Activated T-helper 17 cell treated with anti-CD3 and anti-CD28 coated beads, Interleukin-2, amount 50 U/mL, for 72 hours (primary cell): ENCODE measurements at places on chromosomes 2 and 18.

- no peak for ATAC-seq
Observed at GRCh38 chr18:3455090-3455635, 5.2 kb downstream of the TGIF1 start.

DNA sequence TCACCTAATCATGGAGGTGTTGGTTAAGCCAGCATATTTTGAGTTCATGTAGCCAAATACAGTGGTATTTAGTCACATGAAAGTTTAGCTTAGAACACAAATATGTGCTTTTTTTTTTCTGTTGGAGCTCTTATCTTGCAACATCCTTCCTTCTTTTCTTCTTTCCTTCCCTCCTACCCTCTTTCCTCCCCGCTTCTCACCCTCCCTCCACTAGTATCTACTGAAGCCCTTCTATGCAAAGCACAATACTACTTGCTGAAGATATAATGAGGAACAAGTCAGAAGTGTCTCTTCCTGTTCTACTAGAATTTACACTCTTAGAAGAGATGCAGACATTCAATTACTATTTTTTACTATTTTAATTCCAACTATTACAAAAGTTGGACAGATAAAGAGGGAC lies 105.0 kb upstream of the ITGA4 start:
- no peak for ATAC-seq

DNA sequence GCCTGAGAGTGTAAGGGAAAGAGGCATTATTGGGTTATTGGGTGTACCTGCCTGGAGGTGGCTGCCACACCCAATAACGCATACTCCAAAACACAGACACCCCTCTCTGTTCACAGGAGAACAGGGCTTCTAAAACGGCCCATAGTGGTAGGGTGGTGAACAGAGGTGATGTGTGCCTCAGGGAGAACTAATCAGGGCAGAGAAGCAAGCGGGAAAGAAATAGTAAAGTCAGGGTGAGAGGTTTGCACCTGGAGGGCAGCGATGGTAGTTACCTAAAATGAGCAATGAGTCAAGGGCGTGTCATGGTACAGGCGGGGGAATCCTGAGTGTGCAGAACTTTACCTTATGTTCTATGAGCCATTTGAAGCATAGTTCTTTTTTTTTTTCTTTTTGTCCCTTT lies 21.6 kb upstream of the VPS4B start:
- peak; percentile 44 for ATAC-seq

DNA sequence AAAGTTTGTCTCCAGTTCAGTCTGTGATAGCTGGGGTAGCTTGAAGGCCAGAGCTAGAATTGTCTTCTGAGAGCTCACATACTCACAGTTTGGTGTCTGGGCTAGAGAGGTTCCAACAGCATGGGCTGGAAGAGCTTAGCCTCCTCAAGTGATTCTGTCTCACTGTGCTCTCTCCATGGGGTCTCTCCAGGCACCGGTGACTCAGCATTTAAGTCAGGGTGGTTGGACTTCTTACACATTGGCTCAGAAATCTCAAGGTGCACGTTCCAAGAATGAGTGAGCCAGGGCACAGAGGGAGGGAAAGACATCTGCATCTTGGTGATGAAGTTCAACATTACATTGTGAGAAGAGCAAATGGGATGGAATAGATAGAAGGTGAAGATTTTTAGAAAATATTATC lies 207.3 kb upstream of the DDX18 start:
- ATAC-seq = no peak

DNA sequence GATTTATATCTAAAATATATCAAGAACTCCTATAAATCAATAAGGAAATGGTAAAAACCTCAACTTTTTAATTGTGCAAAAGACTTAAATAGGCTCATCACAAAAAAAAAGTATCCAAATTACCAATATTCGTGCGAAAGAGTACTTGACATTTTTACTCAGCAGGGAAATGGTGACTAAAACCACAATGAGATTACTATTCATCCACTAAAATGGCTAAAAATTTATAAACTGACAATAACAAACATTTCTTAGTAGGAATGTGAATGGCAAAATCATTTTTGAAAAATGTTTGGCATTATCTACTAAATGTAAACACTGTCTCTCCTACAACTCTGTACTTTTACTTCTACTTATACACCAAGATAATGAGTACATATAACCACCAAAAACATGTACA lies 184.8 kb upstream of the RND3 start:
- no peak for ATAC-seq

DNA sequence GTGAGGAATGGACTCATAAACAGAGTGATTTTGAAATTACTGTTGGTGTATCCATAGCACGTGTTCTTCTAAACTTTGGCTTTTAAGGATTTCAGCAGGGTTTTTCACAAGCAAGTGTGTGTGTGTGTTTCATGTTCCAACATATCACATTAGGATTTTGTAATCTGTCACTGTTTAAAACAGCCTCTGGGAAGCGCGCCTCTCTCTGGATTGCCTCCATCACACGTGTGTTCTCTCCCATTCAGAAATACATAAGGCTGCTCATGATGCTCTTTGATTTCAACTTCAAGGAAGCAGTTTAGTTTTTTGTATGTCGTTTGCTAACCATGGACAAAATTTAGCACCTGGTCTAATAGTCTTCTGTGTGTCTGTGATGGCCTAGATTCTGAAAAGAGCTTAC lies 370.4 kb downstream of the MTX2 start:
- no peak for ATAC-seq

DNA sequence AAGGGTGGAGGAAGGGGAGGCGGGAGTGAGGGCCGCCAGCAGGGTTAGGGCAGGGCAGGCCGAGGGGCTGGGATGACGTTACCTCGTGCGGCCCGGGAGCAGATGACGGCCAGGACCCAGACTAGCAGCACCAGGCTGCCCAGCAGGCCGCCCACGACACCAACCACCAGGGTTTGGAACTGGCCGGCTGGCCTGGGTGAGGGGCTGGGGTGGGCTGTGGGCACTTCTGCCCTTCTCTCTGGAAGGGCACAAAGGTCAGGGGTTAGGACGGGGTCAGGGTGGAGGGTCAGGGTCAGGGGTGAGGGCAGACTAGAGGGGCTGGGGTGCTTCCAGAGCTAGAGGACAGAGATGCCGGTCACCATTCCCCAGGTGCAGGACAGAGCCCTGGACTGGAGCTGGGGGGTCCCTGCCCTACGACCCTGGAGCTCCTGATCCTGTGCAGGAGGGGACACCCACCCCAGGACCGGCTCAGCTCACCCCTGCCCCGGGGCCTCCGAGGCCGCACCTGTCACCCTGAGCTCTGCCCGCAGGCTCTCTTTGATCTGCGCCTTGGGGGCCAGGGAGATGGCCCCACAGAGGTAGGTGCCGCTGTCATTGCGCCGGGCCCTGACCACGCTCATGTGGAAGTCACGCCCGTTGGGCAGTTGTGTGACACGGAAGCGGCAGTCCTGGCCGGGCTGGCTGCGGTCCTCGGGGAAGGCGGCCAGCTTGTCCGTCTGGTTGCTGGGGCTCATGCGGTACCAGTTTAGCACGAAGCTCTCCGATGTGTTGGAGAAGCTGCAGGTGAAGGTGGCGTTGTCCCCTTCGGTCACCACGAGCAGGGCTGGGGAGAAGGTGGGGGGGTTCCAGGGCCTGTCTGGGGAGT lies 6.3 kb downstream of the PDCD1 start:
- ATAC-seq = no peak

- no peak for ATAC-seq
Observed at GRCh38 chr2:36270758-36271157, 84.8 kb upstream of the CRIM1 start.

DNA sequence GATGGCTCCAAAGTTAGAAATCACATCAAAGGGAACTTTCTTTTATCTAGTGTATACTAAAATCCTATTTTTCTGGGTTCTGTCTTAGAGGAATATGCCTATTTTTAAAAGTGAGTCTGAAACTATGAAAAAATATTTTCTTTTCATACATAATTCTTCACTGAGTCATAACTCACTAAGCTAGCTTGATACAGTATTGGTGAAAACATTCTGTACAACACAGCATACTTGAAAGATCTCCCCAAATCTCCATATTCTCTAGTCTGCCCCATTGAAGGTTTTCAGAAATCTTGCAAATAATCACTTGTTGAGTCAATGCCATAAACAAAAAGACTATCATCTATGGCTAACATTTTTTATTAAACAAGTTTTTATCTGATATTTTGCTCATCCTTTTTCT lies 44.5 kb downstream of the COL3A1 start:
- no peak for ATAC-seq

DNA sequence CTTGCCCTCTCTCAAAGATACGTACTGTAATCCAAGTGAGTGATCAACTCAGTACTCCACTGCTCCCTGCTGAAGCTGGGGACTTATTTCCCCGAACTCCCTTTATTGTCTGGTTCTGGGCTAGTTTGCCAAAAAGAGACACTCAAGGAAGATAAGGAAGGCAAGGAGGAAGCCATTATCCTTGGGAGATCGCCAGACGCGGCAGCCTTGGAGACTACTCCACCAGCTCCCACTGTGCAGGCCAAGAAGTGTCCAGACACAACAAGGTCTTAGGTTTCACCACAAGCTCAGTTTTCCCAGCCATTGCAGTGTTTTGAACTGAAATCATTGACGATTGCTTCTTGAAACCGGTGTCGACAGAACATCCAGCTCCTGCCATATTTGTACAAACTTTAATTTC lies 439.6 kb upstream of the UBE2E3 start:
- no peak for ATAC-seq

DNA sequence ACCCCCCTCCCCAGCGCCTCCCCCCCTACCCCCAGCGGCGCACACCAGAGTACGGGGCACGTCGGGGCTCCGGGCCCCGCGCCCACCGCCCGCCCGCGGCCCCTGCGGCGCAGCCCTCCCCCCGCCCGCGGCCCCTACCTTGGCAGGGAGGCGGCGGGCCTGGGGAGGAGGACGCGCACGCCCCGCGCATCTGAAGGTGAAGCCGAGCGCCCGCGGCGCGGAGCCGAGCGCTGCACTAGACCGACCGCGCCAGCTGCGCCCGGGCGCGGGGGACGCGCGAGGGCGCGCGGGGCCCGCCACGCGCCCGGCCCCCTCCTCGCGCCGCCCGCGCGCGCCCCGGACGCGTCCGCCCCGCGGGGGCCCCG lies at the start of gene ZNF516:
Gene ZNF516 (minus strand): TSS at position 237 of the 365 bp plus-strand sequence. CDS start 52,188 bp downstream, outside the sequence.
- peak; percentile 28 for ATAC-seq

DNA sequence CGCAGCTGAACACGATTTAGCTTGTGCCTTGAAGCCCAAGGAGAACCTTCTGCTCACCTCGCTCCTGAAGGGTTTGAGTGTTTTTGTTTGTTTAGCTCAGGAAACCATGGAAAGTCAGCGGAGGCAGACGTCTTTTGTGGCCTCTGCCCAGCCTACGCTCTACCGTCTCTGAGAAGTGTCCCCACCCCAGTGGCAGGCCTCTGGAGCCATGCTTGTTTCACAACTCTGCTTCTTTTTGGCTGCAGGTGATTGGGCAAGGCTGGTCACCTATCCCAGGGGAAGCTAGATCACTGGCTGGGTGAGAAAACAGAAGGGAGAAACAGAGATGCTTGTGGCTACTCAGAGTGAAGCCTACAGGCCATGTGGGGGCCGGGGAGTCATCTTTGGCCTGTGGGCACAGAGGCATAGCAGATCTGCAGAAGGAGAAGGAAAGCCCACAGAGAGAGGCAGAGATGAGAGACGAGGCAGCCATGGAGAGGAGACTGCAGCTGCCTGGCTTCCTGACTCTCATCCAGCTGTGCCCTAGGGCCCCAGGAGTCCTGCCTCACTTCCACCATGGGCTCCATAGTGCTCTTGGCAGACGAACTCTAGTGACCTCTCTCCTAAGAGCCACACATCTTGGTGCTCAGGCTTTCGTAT lies 50.1 kb downstream of the CIB4 start:
- no peak for ATAC-seq

- ATAC-seq = no peak
Observed at GRCh38 chr2:166375195-166375735, 479 bp downstream of the SCN9A start.

DNA sequence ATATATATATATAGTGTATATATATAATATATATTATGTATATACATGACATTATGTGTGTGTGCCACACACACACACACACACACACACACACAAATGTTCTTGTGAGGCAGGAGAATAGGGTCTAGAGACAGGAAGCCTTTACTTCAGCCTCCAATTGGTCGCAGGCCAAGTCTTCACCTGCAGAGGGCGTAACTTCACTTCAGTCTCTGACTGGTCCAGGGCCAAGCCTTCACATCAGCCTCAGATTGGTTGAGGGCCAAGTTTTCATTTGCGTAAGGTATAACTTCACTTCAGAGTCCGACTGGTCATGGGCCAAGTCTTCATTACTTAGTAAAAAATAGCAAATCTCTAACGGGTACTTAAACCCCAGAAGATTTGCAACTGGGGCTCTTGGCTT lies 13.2 kb upstream of the SS18 start:
- ATAC-seq = peak; percentile 52

DNA sequence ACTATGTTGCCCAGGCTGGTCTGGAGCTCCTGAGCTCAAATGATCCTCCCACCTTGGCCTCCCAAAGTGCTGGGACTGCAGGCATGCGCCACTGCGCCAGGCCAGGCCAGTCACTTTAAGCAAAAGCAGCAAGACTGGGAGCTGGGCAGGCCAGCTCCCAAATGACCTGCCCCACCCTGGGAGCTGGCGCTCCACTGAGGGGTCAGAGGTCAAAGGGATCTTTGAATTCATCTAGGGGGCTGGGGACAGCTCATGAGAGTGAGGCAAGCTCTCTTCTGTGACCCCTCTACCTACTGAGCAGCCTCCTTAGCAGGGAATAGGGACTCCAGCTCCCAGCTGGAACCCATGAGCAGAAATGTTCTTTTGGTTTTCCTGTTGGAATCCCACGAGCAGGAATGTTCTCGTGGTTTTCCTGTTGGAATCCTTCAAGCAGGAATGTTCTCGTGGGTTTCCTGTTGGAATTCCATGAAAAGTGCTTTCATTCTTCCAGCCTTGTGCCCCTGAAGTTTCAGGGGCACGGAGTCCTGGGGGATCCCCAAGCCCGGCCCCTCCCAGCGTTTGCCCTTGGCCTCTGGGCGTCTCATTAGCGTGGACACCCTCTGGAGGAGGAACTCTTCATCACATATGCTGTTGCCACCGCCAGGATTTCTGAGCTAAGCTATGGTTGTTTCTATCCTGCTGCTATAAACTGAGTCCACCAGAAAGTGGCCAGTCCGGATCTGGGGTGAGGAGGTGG lies 162.0 kb upstream of the HAAO start:
- no peak for ATAC-seq

DNA sequence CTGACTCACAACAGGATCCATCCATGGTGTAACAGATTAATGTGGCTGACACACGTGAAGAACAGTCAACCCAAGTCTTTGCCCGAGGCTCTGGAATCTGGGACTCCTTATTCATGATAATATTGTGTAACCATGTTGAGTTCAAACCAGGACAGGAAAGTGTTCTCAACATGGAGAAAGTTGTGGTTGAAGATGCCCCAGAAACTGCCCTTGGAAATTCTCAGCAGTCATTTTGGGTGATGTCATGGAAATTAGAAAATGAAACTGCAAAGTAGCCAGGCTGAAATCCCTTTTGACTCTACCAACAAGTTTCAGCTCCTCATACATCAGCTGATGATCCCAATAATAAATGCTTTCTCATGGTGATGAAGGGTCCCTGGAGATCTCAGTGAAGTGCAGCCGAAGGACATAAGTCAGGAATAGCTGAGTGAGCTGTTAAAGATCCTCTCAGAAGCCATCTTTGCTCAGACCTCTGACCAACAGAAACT lies 307.7 kb downstream of the TNS1 start:
- peak; percentile 32 for ATAC-seq

GRCh38 chr2:158782616-158783015 lies 12.5 kb upstream of the DAPL1 start:
- no peak for ATAC-seq
